ENCODE measurements at places on chromosomes 3 and 15.

DNA sequence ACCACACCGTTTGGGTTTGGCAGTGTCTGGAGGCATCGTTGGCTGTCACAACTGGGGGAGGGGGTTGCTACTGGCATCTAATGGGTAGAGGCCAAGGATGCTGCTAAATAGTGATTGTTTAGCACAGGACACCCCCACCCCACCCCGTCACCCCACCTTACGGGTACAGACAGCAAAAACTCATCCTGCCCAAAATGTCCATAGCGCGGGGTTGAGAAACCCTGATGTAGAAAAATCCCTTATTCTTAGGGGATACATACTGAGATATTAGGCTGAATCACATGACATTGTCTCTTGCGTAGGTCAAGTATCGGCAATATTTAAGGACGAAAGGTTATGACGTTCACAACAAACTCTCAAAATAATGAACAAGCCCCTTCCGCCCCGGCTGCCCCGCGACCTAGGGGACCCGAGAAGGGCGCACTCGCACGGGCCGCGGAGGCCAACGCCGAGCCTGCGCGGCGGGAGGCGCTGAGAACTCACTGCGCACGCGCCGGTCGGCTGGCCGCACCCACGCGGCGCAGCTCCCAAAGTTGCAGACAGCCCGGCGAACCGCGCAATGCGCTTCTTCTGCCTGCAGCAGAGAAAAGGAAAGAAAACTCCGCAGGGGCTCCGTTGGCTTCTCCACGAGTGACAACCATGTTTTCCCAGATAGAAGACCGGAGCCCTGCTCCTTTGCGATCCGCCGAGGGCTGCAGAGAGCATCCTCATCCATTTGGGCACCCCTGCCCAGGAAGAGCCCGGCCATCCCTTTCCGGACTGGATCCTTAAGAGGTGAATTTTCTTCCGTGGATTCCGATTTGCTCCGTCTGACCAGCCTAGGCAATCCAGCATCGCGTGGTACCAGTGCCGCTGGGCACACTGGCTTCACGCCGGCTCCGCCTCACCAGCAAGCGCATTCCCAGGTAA is 136.8 kb upstream of the CCDC54 start:
- peak; percentile 70 for DNase-seq

DNA sequence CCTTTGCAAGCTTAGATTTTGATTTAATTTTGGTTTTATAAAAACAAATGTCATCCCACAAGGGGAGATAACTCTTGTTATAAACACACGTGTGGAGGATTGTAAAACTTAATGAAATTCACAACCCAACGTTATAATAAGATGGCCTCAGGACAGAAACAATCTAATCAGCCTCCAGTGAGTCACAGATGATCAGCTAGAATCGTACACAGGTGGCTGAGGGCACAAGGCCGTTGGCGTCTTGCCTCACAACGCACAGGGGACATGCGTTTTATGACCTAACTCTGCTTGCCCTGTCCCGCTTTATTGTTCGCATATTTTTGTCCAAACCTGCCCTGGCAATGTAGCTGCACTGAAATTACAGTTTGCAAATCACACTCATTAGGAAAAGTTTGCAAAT is 121.9 kb upstream of the PDZRN3 start:
- DNase-seq, result no peak

DNA sequence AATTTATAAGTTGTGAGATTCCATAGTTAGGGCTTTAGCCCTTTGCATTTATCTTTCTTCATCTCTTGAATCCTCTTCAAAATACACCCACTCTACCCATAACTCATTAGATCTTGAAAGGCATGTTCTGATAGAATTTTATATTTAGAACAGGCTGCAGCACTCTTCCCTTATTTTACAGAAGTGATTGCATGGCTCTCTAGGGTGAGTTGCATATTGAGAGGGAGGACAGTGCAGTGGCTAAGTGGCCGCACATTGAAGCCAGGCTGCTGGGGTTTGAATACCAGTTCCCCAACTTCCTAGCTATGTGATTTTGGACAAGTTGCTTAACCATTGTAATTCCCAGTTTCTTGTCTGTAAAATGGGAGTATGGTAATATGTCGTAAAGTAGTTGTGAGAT is 2.5 kb downstream of the CD86 start:
- no peak for DNase-seq

- DNase-seq, result no peak
These were observed 51.1 kb upstream of the CHD2 start for GRCh38 chr15:92848852-92849598.

DNA sequence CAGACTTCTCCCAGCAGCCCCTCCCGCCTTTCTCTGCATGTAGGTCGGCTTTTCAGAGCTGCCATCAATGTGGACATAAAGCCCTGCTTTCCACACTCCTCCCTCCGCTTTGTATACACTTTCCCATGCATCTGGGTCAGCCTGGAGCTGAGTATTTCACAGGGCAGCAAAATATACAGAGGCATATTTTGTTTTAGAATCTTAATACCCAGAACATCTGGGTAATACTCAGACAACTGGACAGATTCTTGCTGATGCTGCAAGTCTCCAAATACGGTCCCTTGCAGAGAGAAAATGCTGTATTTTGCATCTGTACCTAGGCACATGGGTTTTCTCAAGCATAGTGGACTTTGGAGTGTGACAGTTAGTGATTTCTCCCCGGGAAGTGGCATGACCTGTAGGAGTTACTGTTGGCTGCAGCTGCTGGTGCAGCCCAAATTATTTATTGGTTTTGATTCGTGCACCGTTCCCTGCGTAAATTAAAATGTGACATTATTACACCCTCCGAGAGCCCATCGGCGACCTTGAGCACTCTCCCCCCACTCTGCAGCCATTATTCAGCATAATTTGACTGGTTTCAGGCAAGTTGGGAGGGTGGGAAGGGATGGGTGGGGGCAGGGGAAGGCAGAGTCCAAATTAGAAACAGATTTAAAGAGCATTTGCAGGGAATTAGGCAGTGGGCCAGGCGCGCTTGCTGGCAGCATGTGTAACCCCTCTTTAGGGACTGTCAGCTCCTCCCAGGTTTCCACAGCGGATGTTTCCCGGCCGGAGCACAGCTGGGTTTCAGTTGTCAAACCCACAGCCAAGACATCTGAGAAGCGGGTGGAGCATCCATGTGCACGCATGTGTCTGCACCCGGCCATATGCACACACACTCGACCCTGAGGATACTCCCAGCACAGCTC is 100.8 kb downstream of the CPN2 start:
- no peak for DNase-seq

- no peak for DNase-seq
These were observed 36.4 kb downstream of the TAMM41 start for GRCh38 chr3:11810276-11810675.

- no peak for DNase-seq
These were observed 580.9 kb downstream of the DIPK2A start for GRCh38 chr3:144552346-144553057.

DNA sequence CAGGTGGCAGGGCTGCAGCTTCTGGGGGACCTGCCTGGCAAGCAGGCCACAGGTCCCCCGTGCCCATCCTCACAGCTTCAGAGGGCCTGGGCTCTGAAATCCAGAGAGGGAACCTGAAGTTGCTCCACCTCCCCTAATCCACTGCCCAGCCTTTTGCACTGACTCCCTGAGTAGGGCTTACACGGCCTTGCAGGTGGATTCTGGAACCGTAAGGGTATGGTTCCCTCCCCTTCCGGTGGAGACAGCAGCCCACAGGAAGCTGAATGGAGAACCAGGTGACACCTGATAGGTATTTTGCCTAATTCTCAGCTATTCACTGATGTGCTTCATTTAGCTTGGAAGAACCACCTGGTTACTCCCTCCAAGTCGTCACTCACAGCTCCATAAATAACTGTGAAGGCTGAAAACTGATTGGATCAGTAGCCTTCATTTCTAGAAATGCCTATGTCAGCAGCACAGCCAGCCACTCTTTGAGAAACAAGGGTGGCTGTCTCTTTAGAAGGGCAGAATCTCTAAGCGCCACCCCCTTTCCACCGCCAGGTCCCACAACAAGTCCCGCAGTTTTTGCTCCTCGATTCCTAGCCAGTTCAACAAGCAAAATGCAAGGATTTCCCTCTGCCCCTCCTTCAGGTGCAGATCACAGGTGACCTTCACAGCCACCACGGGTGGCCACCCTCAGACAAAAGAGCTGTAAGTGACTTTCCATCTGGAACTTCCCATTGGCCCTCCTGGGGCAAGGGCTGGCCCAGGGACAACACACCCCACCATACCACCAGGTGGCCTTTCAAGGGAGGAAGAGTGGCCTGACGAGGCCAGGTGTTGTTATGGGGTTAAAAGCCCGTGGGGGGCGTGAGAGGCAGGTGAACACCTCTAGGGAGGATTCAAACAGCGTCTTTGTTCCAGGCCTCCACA is 112.9 kb downstream of the SEC22A start:
- no peak for DNase-seq

- DNase-seq, result peak; percentile 13
These were observed 17.1 kb downstream of the ZBED2 start for GRCh38 chr3:111577798-111578685.

DNA sequence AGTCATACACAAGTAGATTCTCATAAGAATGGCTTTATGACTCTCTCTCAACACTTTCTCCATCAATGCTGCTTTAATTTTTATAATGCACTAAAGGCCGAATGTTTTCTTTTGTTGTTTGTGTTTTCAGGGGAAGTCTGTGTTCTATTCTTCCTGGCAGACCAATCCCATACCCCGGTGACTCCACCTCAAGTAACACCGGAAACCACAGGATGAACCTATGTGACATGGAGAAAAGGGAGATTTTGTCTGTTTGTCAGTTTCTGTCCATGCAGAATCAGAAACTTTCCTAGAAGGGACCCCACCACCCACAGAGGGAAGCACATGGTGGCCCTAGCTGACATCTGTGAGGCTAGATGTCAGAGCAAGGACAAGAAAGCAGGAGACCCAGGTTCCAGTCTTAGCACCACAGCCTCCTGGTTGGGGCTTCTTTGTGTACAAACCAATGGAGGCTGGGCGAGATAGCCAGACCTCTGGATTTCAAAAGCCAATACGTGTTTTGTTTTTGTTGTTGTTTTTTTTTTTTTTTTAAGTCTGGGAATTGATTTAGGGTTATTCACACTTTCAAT is 109.0 kb downstream of the OSBPL10 start:
- no peak for DNase-seq

- DNase-seq, result no peak
These were observed 103.6 kb upstream of the PFN2 start for GRCh38 chr3:150074277-150074676.

GRCh38 chr15:42808913-42809312 is 72.0 kb upstream of the CDAN1 start:
- peak; percentile 44 for DNase-seq

GRCh38 chr15:28977377-28978010 is 91.7 kb downstream of the APBA2 start:
- peak; percentile 86 for DNase-seq

DNA sequence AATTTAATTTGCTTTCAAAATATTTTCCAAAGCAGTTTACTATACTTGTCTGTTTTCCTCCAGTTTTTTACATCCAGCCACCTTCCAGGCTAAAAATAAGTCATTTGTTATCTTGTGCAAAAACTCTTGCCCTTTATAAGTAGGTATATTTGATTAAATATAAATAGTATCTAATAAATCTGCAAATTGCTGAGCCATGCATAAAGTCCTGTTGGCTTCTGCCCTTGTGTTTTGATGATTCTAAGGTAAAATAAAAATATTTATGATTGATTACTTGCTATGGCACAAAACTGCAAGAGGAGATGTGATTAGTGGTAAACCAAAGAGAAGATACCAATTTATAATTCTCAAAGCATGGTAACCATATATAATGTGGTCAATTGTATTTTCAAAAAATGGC is 1026.7 kb downstream of the EPHA3 start:
- no peak for DNase-seq

DNA sequence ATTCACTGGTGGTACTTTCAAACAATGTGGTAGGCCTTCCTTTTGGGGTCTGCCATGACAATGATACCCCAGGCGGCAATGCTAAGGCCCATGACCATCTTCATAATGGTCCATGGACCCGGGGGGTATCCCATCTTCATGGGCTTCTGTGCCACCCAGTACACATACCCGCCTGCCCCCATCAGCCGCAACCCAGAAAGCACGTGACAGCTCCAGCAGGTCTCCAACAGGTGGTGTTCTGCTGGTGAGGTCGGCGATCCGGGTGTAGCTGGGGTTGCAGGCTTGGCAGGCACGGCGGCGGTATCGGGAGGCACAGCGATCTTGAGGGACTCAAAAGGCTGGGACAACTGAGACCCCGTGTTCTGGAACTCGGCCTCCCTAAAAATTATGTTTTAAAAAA is 214.5 kb downstream of the SNRPN start:
- DNase-seq, result no peak

DNA sequence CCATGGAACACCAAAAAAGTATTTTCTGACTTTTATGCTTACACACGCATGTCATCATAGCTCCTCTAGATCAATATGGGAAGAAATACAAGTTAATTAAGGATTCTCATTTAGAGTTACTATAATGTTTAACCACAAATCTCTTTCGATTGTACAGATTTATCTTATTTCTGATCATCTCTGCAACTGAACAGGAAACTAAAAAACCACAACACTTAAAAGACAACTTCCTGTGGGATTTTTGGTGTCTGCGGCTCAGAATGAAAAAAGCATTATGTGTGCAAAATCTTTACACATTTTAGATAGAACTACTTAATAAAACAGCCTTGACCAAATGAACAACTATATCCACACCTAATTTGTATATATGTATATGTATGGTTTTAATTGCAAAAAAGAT is 3.0 kb upstream of the TJP1 start:
- DNase-seq, result no peak

- no peak for DNase-seq
These were observed 288.2 kb downstream of the CLSTN2 start for GRCh38 chr3:140223197-140223596.

DNA sequence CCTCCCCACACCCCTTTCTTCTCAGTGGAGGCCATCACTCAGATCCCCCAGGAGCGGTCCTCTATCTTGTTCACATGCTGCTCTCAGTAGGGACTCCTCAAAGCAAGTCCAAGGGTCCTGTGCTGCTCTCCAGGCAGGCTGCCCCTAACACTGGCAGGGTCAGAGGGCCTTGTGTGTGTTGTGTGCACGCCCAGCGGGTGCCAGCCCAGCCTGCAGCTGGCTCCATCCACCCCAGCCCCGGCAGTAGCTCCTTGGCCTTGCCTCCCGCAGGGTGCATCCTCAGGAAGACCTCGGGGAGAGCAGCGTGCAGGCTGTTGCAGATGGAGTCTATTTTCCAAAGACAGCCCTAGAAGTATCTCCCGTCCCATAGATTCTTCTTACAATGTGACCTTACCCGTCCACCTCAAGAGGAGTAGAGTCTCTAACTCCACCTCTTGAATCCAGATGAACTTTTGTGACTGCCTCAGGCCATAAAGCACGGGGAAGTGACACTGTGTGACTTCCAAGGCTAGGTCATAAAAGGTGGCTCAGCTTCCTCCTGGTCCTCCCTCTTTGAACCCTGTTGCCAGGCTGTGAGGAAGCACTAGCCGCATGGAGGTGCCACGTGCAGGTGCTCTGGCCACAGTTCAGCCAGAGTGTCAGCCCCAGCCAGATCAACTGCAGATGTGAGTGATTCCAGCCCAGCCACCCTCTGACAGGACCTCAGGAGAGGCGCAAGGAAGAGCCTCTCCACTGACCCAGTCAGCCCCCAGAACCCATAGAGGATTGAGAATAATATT is 531.6 kb downstream of the SHQ1 start:
- DNase-seq, result no peak

GRCh38 chr15:36415643-36416042 is 163.8 kb upstream of the CDIN1 start:
- DNase-seq, result no peak
